ENCODE measurements at places on chromosomes 7 and 10. TPM values are rescaled to one million over a fixed set of nuclear protein-coding genes. Genes with fewer than 3 reads are reported as not detected.

Gene SH2D4B
- 0.16 TPM for polyA plus RNA-seq

Gene NPSR1
- polyA plus RNA-seq = not detected

Gene TMEM130
- polyA plus RNA-seq = 6.7 TPM

Gene EVX1
- polyA plus RNA-seq = 0.07 TPM

Gene AGR3
- polyA plus RNA-seq = 3.4 TPM

Gene SFRP5
- polyA plus RNA-seq = 0.11 TPM

Gene CYCS
- polyA plus RNA-seq = 169 TPM

Gene GPR37
- polyA plus RNA-seq = 1.8 TPM

Gene OPN4
- polyA plus RNA-seq = not detected

Gene GARIN1A
- 5.5 TPM for polyA plus RNA-seq

Gene PDE1C
- polyA plus RNA-seq = 3.4 TPM

Gene MUC3A
- polyA plus RNA-seq = 0.57 TPM

Gene ITIH5
- polyA plus RNA-seq = 19.9 TPM

Gene DIP2C
- polyA plus RNA-seq = 22.7 TPM

Gene ARMH3
- 19.5 TPM for polyA plus RNA-seq

Gene HACD1
- polyA plus RNA-seq = 15.3 TPM

Gene IL6
- not detected for polyA plus RNA-seq

Gene SCIN
- 122 TPM for polyA plus RNA-seq

Gene OGDHL
- polyA plus RNA-seq = 32.4 TPM

Gene HYAL4
- 0.30 TPM for polyA plus RNA-seq
